Activated T-cell treated with anti-CD3 and anti-CD28 coated beads for 48 hours (primary cell): ENCODE measurements at places on chromosomes 1 and 21.

- peak; percentile 22 for DNase-seq
These were observed 682 bp downstream of the SUCO start for GRCh38 chr1:172533513-172534151.

DNA sequence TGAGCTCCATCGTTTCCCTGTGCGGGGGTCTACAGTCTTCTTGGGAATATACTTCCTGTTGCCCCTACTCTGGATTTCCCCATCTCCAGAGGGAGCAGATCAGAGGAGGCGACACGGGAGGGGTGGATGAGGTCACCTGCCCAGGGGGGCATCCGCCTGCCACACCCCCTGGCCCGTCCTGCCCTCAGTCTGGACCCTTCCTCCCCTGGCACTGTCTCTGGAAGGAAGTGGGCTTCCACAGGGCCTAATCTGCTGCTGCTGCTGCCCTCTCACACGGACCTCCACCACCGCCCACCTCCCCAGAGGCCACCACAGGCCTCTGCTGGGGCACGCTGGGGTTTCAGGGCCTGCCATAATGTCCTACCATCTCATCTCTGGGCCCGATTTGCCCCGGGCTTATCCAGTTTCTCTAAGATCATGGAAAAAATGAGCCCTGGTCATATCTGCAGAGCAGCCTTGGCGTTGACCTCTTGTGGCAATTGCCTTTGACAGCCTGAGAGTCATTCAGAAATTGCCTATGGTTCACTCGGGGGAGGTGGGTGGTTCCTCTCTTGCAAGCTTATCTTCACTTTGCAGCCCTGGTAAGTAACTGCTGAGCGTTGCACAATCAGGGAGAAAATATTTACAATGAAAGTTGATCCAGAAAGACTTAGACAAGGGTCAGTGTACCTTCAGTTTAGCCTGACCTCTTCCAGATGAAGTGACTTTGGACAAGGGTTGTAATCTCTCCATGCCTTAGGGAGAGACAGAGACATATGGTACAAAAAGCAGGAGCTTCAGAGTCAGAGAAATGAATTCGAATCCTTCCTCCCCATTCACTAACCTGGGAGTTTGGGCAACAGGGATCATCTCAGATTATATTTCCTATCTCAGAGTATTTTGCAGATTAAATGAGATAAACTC is 252.4 kb downstream of the TOMM20 start:
- DNase-seq: peak; percentile 50

- DNase-seq: no peak
These were observed 25.9 kb downstream of the ITSN1 start for GRCh38 chr21:33668180-33668579.

- DNase-seq: no peak
These were observed 61.3 kb downstream of the CLIC4 start for GRCh38 chr1:24806588-24806987.

GRCh38 chr1:208499601-208500000 is 255.4 kb upstream of the PLXNA2 start:
- no peak for DNase-seq

DNA sequence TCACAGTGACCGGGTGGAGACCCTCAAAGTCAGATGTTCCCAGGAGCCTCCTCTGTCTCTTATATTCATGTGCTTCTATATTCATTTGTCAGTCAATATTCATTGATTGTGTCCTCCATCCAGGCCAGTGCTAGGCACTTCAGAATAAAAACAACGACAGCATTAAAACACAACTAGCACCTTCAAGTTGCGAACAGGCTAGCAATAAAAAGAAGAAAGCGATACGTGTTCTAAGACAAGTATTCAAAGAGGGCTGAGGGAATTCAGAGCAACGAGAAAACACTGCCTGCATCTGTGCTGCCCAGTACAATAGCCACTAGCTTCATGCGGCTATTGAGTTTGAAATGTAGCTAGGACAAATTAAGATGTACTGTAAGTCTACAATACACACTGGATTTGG is 138.0 kb downstream of the PLXNA2 start:
- no peak for DNase-seq

GRCh38 chr1:14112613-14113012 is 412.6 kb downstream of the PRDM2 start:
- DNase-seq: no peak

- DNase-seq: no peak
These were observed 18.9 kb downstream of the CTNNBIP1 start for GRCh38 chr1:9891207-9891606.

DNA sequence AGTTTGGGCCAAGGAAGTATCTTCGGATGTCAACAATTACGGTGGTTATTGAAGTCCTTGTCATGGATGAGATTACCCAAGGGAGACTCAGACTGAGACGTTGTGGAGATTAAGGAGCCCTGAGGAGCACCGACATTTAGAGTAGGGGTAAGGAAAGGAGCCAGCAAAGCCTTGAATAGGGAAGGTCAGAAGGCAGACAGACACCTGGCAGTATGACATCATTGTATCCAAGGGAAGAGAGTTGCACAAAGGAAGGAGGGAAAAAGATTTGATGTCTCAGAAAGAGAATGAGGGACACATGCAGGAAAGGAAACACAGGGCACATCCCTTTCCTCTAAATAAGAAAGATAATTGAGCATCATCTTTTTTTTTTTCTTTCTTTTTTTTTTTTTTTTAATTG is 11.7 kb downstream of the LAMC2 start:
- no peak for DNase-seq

DNA sequence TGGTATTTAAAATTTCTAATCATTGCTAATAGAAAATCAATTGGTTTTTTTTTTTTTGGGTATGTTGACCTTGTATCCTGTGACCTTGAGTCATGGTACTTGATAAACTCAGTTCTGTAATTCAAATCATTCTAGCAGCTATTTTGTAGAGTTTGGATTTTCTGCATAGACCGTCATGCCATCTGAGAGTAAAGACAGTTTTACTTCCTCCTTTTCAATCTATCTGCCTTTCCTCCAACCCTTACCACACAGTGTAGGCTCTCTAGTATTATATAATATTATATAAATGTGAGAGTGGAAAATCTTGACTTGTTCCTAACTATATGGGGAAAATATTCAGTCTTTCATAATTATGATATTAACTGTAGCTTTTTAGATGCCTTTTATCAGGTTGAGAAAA is 7.0 kb downstream of the TDRD5 start:
- DNase-seq: no peak

DNA sequence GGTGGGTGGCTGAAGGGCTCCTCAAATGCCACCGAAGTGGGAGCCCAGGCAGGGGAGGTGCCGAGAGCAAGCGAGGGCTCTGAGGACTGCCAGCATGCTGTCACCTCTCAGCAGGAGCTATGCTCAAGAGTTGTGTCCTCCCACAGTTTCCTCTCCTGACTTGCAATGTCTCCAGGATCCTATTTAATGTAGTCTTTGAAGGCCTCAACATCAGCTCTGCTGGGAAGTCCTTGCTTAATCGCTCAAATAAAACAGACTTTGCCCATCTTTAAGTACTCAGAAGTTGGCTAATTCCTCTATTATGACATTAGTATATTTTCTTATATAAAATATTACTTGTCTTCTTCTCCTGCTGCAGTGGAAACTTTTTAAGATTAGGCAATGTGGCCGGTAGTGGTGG is 154.2 kb upstream of the NRIP1 start:
- DNase-seq: no peak

DNA sequence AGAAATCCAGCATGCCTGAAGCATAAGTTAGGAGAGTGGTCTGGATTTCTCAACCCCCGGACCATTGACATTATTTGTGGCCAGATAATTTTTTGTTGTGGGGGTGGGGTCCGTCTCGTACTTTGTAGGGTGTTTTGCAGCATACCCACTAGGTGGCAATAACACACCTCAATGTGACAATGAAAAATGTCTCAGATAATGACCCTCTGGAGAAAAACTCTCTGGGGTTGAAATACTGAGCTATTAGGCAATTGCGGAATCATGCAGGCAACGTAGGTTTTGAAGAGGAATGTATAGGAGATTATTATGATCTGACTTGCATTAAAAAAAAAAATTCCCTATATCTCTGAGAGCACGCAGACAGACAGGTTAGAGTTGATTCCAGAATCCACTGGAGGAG is 25.3 kb upstream of the RRP15 start:
- DNase-seq: no peak

DNA sequence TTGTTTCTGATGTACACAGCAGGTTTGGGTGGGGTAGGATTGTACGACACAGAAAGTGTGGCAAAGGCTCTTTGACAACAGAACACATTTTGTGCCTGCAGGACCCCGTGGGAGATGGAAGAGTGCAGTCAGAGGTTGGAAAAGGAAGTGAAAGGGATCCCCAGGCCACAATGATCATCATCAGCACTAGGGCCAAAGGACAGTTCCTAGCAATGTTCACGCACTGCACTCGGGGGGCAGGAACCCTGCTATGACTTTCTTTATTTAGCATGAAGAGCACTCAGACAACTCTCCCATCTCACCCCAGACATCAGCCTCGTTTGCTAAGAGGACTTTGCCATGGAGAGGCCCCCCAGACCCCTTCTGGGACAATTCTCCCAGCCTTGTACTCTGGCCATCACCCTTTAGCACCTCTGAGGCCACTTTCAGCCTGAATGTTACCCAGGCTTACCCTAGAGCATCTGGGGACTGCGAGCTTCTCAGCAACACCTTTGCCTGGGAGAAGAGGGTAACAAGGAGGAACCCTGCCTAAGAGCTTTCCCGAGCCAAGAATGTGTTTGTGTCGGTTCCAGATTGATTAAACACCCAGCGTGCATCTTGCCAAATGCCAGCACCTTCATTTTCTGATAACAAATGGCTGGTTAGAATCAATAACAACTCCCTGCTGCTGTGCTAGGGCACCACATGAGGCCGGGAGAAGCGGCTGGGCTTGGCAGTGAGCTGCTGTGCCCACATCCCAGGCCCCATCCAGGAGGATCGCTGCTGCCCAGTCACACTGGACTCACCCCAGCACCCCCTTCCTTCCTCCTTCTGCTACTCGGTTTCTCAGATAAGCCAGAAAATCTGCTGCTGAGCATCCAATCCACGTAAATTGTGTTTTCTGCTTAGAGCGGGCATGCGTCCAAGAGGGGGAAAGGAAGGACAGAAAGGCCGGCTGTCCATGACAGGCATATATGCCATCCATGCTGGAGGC is 633.1 kb downstream of the AJAP1 start:
- no peak for DNase-seq
